ENCODE measurements at places on chromosomes 3 and 15.

DNA sequence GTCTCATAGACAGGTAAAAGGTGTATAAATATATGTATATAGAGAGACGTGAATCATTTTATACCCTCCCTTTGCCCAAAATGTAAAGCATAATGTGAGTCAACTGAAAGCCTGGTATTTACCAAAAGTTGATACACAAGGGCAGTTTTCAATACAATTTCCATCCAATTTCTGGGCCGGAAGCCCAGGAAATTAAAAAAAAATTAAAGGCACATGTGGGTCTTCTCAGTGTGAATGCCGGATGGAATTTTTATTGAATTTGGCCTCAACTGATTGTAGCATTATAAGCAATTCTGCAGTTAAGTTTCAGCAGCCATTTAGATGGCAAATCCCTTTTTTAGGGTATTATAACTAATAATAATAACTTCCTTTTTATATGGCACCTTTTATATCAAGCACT lies 3.3 kb upstream of the CNTN3 start:
- no peak for DNase-seq

DNA sequence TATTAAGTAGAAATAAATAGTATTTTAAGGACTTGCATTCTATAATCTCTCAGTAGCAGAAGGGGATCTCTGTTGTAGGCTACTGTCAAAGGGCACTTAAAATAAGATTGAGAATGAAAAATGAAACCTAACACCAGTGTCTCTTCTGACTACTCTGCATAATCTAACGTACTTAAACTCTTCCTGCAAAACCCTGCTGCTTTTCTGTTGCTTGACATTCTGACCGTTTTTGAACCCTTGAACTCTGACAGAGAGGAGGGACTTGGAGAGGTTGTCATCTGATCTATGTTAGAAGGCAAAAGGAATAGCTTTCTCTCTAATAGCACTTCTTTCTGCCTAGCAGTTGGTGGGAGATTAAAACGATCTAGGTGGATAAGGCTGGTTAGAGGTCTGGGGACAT lies 204.6 kb downstream of the ZIC1 start:
- no peak for DNase-seq

DNA sequence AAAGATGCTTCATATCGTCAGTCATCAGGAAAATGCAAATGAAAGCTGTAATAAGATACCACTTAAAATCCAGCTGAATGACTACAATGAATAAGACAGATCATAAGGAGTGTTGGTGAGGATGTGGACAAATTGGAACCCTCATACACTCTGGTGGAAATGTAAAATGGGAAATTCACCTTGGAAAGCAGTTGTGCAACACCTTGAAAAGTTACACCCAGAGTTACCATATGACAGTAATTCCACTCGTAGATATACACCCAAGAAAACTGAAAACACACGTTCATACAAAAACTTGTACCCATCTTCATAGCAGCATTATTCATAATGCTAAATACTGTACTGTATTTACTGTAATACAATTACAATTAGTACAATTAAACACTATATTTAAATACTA lies 2.3 kb downstream of the TTC23 start:
- DNase-seq = no peak

DNA sequence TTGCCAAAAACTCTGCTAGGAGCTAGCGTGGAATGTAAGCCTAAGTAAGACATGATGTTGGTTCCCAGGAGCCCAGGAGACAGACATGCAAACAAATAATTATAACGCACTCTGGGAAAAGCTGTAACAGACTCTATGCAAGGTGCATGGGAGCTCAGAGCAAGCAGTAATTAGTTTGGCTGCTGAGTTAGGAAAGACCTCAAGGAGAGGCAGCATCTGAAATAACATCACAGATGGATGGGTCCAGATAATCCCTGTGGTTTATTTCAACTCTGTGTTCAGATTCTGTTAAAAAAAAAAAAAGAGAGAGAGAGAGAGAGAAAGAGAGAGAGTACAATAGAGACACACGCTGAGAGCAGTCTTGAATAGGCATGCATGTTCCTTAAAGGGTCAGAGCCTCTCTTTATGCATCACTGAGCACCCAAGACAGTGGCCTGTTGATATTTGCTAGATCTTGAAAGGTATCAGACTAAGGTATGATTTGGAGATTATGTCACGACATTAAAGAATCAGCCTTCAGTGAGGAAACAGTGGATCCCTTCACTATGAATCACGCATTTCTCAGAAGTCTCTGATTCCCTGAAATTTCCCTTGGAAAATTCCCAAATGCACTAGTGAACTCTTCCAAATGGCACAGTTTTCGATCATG lies 124.4 kb upstream of the LIPC start:
- no peak for DNase-seq

DNA sequence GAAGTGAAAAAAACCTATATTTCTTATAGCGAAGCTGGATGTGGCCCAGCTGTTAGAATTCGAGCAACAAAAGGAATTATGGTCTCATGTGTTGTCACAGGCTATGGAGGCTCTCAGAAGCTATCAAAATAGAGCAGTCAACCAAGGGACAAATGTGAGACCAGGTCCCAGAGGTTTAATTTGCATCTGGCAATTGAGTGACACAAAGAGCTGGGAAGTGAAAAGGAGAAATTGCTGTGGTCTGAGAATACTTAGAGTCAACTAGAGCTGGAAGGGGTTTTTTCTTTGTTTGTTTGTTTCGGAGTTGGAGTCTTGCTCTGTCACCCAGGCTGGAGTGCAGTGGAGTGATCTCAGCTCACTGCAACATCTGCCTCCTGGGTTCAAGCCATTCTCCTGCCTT lies 61.3 kb upstream of the SMAD3 start:
- DNase-seq = no peak

DNA sequence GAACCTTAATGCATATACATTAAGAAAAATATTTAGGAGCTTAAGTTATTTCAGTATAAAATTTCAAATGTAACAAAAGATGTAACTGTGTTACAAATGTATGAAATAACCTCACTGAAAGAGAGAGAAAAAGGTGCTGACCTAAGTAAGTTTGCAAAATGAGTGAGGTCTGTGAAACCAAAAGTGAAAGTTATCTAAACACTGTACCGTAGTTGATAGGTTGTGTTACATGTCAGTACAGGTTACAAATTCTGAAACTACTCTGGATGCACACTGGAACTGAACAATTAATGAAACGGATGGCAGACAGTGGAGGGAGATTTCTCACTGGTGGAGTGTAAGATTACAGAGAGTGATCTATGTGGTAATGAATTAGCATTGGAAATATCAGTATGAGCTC lies 420.7 kb downstream of the ZNF385D start:
- no peak for DNase-seq

DNA sequence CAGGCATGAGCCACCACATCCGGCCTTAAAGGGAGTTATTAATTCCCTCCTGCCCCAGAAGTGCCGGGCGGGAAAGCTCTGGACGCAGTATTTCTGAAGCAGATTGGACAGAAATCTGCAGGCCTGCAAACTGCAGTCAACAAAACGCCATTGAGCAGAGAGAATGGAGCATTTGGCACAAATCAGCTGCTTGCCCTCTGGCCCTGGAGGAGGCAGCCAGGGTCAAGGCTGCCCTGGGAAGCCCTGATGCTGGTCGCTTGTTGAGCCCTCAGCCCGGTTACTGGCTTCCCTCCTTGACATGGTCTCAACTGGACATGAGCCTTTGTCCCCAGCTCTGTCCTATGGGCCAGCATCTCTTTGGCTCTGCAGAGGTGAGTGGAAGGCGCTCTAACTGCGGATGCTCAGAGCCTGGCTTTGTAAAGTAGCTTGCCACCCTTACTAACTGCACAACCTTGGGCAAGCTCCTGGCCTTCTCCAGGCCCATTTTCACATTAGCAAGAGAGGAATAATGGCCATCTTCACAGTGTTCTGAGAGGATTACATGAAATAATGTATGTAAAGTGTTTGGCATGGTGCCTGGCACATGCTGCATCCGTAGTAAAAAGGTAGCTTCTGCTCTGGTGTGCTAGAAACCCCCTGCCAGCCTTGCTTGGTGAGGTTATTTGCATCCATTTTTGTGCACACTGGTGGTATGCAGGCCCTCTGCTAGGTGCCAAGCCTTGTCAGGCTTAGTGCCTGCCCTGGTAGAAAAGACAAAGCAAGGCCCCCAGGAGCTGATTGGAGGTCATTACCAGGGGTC lies 4.1 kb downstream of the SEMA4B start:
- no peak for DNase-seq

GRCh38 chr3:30620402-30621360 lies 14.3 kb downstream of the TGFBR2 start:
- DNase-seq = no peak
